ENCODE measurements at places on chromosomes 7 and 10.

- DNase-seq = peak; percentile 98
These were observed 178.6 kb upstream of the INHBA start for GRCh38 chr7:41881331-41882130.

- no peak for DNase-seq
These were observed 14.8 kb upstream of the WAPL start for GRCh38 chr10:86536294-86536861.

GRCh38 chr10:102413053-102413705 is 5.4 kb downstream of the PSD start:
- no peak for DNase-seq

DNA sequence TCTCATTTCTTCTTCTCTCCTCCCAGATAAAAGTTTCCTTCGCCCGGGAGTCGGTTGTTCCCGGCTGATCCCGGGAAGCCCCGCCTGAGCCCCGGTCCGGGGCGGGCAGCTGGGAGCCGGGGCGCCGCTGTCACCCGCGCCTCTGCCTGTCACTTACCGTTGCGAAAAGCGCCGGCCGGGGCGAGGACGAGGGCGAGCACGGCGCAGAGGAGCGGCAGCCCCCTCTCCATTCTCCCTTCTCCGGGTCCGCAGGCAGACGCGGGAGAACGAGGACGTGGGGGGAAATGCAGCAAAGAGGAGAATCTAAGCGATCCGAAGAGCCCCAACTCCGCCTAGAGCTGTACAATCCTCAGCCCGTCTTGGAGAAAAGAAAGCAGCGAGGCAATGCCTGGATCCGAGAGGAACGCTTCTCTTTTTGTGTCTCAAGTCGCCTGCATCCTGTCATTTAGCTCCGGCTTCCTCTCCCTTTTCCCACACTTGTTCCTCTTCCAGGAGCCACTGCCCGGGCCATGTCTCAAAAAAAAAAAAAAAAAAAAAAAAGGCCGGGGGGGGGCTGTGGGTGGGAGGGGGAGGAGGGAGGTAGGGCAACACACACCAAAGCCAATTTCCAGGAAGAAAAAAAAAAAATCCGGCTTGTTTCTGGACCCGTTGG is at the start of gene NRP1:
Gene NRP1, minus strand, starts transcription at position 515 of the 652 bp plus-strand sequence. Its CDS starts 285 bp downstream, at position 230.
- peak; percentile 81 for DNase-seq

DNA sequence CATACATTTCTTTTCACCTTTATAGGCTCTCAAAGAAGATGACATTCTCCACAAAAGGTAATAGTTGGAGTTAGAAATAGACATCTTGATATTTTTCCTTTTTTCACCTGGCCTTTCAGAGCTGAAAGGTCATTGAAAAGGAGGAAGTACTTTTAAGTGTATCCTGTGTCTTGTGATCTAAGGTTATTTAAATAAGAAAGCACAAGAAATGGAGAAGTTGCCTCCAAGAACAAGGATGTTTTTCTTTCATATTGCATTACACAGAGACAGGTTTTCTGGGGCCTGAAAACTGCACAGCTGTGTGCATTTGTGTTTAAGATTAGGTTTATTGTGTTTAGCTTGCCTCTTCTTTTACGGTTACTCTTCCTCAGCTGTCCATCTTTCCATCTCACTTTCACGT is 103.4 kb upstream of the SEMA3D start:
- DNase-seq = no peak

DNA sequence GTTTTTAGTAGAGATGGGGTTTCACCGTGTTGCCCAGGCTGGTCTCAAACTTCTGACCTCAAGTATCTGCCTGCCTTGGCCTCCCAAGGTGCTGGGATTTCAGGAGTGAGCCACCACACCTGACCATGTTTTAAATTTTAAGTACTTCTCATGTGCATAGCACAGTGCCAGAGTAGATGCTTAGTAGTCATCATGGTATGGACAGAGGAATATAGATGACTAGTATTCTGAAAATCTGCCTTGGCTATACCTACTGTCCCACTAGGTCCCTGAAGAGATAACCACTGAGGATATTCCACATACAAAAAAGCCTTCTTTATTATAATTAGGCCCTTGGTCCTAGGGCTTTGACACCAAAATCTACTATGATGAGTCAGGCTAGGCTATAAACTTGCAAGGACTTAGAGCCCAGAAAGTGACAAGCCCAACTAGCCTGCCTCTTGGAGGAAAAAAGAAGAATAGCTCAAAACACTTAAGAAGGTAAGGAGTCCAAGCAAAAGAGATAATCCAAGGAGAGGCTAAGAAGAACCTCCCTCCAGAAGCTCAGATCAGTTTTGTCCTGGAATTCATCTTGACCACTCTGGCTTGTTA is 34.0 kb downstream of the LUC7L2 start:
- DNase-seq = no peak

DNA sequence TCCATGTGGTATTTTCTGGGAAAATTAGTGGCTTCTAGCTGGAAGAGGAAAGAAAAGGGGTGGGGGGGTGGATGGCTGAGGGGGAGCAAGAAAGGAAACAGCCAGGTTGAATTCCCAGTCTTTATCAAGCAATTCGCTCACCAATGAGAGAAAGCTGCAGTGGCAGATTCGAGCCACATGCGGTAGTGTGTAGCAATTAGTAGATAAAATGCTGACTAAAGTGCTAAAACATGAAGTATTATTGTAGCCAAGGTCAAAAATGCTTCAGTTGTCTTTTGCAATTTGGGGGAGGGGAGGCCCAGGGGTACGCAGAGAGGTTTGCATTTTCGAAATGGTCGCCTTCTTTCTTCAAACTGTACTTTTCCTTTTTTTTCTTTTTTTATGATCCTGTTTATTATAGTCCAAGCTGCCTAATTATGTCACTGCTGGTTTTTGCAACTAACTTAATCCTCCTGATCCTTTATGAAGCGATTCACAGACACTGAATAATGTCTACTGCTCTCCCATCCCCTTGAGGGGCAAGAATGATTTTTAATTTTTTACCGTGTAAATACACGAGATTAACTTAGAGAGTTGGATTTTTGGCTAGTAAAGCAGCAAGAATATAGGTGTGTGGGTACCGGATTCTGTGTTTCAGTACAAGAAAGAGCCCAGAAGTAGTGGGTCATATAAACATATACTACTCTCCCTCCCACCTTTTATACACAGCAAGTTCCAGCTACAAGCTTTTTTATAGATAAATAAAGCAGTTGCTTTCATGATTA is 3.6 kb upstream of the ARID5B start:
- DNase-seq = peak; percentile 54

DNA sequence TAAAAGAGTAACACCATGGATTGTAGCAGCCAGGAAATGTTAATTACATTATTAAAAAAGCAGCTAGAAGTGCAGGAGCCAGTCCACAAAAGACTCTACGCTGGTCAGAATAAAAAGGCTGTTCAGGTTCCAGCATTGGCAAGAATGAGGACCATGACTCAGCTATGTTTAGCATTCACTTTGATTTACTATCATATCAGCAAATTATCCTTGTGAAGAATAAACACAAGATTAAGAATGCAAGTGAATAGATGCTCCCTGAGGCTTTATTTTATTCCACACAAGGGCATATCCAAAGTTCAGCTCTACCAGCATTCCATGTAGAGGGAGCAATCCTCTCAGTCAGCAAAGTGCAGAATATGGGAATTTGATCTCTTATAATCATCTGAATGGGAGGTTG is 13.6 kb downstream of the DGKB start:
- no peak for DNase-seq

- DNase-seq = peak; percentile 14
These were observed 864 bp downstream of the PSTK start for GRCh38 chr10:122981066-122981464.

DNA sequence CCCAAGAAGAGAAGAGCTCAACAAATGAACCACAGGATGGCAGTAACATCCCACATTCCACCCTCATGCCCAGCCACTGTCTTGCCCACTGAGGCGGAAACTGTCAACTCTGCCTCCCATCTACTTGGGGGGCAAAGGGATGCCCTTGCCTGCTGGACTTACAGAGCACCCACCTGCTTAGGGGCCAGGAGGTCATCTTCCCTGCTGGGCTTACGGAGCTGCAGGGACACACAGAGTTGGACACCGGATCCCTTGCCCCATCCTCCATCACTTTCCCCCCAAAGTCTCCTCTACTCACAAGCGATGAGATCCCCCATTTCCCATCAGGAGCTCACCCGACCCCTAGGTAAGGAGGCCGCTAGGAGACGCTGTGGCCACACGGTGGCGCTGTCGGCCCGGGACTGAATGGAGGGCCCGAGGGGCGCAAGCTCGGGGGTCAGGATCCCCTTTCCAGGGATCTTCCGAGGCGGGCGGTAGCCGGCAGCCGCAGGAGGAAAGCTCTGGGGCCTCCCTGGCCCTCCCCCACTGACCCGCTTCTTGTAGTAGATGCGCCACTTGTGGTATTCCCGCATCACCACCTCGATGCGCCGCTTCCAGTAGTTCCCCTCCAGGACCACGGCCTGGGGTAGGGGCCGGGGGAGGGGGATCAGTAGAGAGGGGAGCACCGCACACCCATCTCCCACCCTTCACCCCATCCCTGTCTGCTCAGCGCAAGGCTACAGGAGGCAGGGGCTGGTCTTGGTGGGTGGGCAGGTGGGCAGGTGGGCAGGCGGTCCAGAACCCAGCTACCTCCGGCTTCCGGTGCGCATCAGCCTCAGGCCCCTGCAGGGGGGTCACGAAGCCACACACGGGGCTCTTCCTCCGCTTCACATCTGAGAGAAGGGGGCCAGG is 17.3 kb downstream of the MLXIPL start:
- peak; percentile 38 for DNase-seq

DNA sequence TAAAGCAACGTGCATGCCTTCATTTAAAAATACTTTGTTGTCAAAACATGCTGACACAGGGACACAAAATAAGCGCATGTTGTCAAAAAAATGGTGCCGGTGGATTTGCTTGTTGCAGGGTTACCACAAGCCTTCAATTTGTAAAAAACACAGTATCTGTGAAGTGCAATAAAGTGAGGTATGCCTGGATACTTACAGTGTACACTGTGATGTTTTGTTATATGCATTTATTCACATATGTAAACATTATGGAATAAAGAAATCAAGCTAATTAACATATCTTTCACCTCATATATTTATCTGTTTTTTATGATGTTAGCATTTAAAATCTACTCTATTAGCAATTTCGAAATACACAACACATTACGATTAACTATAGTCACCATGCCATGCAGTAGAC is 202.6 kb upstream of the FZD8 start:
- DNase-seq = no peak

- DNase-seq = no peak
These were observed 16.6 kb downstream of the MINDY3 start for GRCh38 chr10:15843695-15844094.

DNA sequence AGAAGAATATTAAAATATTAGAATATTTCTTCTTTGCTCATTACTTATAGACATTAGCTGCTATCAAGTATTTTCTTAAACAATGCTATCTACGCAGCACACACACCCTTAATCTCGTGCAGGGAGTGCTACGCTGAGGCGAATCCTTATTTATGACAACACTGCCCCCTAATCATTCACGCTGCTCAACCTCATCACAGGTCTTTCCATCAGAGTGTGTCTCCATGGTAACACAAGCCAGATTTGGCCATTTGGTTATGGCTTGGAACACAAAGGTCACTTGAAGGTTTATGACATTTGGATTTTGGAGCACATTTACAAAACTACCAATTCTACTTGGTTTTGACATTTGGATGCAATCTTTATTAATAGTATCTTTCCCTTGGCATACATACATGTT is 45.4 kb upstream of the MYO3A start:
- no peak for DNase-seq
